ENCODE measurements at places on chromosomes 2 and 18. TPM values are rescaled to one million over a fixed set of nuclear protein-coding genes. Genes with fewer than 3 reads are reported as not detected.

The CFAP53 gene
- total RNA-seq: 1.2 TPM

The EPB41L5 gene
- total RNA-seq: 70.6 TPM

The ALS2 gene
- total RNA-seq: 46.9 TPM

The VWA3B gene
- total RNA-seq: not detected

The PDCL3 gene
- 12.0 TPM for total RNA-seq
